ENCODE measurements at places on chromosomes 16 and 17.
A peak's percentile ranks its signal among the peaks of the same experiment; 100 is the strongest.

GRCh38 chr16:80611930-80612327, 71.1 kb downstream of the DYNLRB2 start:
- no peak for DNase-seq

DNA sequence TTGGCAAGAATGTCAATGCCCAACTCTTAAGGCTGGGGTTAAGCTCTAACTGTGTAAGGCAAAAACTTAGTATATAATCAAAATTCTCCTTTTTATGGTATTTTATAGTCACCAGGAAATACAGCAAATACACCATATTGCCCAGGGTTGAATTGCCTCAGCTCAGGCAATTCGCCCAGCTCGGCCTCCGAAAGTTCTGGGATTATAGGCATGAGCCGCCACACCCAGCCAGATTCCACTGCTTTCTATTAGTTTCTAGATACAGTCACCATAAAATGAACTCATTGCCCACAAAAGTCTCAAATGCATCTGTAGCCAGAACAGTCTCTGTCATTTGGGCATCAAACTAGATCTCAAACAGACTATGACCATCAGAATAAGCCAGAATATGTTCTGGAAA, 238.7 kb upstream of the TOX3 start:
- DNase-seq, result no peak

- DNase-seq, result no peak
These were observed 113.5 kb upstream of the RPL38 start for GRCh38 chr17:74089869-74090464.

GRCh38 chr16:85924675-85925074, 25.7 kb downstream of the IRF8 start:
- DNase-seq, result no peak

DNA sequence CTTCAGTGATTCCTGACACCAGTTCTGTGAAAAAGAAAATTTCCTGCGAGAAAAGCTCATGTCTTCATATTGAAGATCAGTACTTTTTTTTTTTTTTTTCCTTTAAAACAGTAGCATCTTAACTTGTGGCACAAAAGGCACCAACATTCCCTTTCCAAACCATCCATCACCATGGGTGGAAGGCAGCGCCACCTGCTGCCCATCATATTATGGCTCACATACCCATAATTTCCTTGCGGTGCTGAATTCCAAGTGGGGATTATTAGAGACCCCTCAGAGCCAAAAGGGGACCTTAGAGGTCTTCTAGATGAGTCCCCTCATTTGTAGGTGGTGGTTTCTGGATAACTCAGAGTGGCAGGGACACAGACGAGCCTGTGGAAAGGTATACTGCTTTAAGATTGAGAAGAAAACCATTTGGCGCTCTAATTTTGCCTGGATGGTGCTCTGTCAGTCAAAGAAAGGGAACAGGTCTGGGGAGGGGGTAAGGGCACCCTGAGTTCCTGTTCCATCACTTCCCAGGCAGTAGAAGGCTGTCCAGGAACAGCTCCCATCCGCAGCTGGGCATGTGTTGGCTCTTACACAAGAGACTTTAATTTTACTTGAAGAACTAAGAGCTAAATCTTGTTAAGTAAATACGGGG, 7.9 kb upstream of the SOST start:
- peak; percentile 23 for DNase-seq

DNA sequence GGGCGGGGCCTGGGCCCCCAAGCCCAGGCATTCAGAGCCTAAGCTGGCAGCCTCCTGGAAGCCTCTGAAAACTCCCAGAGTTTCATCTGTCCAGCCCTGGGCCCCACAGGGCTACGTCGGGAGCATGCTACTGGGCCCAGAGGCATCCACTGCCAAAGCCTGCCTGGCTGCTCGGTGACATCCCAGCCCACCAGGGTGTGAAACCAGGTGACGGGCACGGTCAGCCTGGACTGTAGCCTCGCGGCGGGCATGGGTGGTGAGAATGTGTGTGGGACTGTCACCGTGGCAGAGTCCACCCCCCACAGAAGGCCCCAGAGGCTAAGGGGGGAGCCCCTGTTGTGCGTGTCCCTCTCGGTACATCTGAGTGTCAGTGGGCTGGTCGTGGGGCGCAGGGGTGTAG, 25.6 kb upstream of the AATK start:
- DNase-seq, result no peak

DNA sequence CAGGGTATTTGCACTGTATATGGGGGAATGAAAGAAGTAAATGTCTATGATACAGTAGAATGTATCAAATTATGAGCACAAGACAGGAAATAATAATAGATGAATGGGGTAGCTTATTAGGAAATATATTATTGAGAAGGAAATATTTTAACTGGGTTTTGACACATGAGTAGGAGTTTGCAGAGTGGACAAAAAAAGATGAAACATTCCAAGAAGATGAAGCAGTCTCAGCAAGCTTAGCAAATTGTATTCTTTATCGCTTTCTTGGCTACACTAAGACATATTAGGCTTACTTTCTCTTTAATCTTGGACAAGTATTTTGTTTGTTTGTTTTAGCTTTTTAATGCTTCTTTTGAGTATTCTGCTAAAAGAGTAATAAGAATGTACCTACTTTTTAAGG, 1.3 kb upstream of the KRTAP4-9 start:
- DNase-seq, result no peak

GRCh38 chr17:77203436-77203835, 62.7 kb downstream of the SEC14L1 start:
- DNase-seq, result no peak

DNA sequence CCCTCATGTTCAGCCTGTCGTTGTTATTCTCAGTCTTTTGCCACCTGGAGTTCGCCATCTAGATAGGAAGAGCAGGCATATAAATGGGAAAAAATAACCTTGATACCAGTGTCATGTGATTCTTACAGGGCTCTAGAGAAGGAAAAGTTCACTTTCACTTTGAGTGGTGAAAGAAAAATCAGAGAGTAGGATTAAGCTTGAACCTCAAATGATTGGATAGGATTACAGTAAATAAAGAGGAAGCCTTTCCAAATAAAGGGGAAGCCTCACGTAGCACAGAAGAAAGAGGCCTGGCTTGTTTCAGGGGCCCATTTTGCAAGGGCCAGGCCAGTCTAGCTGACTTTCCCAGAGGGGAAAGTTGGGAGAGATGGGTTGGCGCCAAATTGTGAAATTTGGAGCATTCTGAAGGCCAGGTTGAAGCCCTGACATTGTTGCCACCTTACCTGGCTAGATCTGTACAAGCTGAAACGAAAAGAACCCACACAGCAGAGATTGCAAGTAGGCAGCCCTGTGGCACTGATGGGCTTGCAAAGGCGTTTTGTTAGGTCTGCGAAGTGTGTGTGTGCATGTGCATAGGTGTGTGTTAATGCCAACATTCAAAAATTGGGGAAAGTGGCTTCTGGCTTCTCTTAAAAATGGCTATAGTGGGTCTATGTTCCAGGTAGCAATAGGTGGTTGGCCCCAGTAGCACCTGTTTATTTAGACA, 38.8 kb downstream of the TMC6 start:
- DNase-seq, result no peak

DNA sequence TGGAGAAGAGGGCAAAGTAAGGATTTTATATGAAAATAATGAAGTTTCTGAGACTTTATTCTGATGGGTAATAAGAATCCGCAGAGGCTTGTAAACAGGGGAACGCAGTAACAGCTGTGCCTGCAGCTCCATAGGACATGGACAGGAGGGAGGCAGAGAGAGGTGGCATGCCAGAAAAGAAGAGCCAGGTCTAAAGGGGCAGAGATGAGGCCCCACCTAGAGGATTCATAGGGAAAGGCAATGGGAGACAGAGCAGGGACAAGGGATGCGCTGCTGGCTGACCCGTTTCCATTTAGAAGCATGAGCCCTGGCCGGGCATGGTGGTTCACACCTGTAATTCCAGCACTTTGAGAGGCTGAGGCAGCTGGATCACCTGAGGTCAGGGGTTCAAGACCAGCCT, 340.3 kb upstream of the CDH5 start:
- DNase-seq, result no peak

DNA sequence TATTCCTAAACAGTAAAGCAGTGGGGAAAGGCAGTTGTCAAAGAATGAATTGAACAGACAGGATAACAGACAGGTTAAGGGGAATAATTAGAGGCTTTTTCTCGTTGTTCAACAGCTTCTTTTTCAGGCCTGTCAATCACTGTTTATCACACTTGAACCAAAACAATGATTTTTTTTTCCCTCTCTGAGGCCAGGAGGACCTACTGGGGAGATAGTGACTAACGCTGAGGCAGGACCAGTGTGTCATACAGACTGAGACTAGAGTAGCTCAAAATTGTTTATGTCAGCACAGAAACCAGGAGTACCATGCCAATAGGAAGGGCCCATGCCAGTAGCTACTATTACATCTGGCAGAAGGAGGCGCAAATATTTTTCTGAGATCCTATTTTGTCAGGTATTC, 41.3 kb upstream of the NLK start:
- DNase-seq, result no peak

DNA sequence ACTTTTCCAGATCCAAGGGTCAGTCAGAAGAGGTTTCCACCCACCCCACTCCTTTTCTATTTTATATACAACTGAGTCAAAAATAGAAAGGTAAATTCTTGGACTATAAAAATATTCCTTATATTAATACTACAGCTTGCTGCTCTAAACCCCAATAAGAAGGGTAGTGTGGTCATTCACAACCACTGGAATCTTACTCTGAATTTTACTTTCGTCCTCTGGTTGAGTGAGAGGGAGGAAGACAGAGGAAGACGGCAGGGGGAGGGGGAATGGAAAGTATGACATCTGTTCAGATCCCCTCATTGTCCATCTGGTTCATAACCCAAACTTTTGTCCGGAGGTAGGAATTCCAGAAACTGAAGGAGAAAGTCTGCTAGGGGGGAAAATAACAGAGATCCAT, 67.2 kb downstream of the MAF start:
- DNase-seq, result no peak
